ENCODE measurements at places on chromosomes 6 and 20.

GRCh38 chr6:111625461-111626391 lies 20.0 kb upstream of the TRAF3IP2 start:
- H3K4me1 ChIP-seq: no peaks in the 10 kb centered on the region
- peak overlapping the region; percentile 78 for H3K27ac ChIP-seq
- H3K27me3 ChIP-seq: no peaks in the 10 kb centered on the region
- no peak overlapping the region for H3K4me3 ChIP-seq
- peak; percentile 64 for DNase-seq

DNA sequence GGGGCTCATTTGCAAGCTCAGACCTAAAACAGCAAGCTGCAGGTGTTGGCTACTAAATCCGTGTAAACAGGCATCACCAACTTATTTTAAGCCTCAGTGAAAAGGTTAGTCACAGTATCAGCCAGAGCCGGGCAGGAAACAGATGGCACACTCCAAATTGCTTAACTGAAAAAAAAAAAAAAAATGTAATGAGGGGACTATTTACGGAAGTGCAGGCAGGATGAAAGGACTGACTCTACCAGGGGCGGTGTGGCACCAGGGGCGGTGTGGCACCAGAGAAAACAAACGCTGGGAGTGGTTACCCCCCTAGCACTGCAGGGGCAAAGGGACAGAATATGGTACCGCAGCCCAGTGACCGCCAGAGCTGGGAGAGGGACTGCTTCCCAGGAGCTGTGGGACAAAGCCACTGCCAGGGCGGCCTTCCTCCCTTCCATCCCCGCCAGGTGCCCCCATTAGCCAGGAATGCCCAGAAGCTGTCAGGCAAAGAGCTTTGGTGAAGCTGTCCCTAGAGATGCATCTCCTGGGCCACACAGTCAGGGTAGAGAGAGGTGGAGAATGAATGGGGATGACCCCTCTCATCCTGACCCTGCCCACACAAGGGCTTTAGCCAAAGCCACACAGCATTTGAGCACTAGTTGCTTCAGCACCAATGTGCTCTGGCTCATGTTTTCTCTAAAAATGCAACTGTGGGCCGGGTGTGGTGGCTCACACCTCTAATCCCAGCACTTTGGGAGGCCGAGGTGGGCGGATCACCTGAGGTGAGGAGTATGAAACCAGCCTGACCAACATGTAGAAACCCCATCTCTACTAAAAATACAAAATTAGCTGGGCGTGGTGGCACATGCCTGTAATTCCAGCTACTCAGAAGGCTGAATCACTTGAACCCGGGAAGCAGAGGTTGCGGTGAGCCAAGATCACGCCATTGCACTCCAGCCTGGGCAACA lies 39.6 kb upstream of the GFOD1 start:
- H3K4me3 ChIP-seq: no peak overlapping the region
- no peaks in the 10 kb centered on the region for H3K27me3 ChIP-seq
- peak; percentile 17 for DNase-seq
- peak overlapping the region; percentile 58 for H3K27ac ChIP-seq

DNA sequence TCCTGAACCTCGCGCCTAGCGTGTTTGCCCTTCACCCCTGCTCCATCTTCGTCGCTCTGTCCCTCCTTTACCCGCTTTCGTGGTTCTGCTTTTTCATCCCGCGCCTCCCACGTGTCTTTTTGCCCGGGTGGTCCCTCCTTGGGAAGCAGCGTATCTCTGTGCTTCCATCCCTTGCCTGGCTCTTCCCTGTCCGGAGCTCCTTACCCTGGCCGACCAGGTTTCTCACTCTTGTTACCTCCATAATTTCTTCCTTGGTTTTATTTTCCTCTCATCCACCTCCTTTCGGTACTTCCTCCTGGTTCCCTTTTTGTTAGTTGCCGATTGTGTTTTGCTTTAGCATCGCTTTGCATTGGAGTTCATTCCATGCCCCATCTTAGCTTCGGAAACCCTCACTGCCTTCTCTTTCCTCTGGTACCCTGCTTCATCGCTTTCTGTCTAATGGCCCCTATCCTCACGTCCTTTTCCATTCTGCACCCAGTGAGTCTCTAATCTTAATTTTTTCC lies 735 bp downstream of the FAM135A start:
- H3K36me3 ChIP-seq: no peaks in the 10 kb centered on the region

- H3K27me3 ChIP-seq: no peaks in the 10 kb centered on the region
- H3K4me1 ChIP-seq: no peaks in the 10 kb centered on the region
- no peak overlapping the region for H3K4me3 ChIP-seq
- DNase-seq: no peak
- no peak overlapping the region for H3K27ac ChIP-seq
- no peaks in the 10 kb centered on the region for H3K36me3 ChIP-seq
Observed at GRCh38 chr6:107121964-107122495, 6.7 kb upstream of the BEND3 start.

DNA sequence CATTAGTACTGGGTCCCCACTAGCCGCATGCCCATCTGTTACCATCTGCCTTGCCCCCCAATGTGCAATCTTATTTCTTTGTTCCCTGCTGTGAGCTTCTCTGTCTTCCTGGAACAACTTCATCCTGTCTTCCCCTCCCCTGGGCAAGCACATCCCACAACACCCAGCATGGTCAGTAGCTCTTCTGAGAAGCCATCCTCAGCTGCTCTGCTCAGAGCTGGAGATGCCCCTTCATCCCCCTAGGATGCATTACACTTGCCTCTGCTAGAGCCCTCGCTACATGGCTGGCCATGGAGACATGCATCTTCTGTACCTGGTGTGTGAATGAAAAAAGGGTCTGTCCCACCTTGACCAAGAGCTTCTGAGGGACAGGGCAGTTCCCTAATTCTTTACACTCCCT lies 141.2 kb downstream of the CDC5L start:
- H3K4me3 ChIP-seq: no peak overlapping the region
- H3K36me3 ChIP-seq: no peaks in the 10 kb centered on the region
- DNase-seq: no peak
- H3K4me1 ChIP-seq: no peaks in the 10 kb centered on the region
- H3K27ac ChIP-seq: no peak overlapping the region
